ENCODE measurements at places on chromosomes 3 and 15.

- DNase-seq: no peak
These were observed 46.0 kb upstream of the SMAD6 start for GRCh38 chr15:66655997-66656396.

- DNase-seq: no peak
These were observed at the start of gene EPB42 for GRCh38 chr15:43220991-43221403. Gene EPB42, minus strand, starts transcription at chr15:43221018. Its CDS starts 193 bp downstream, at chr15:43220825.

- no peak for DNase-seq
These were observed 460.7 kb downstream of the ROBO1 start for GRCh38 chr3:79306934-79307570.

DNA sequence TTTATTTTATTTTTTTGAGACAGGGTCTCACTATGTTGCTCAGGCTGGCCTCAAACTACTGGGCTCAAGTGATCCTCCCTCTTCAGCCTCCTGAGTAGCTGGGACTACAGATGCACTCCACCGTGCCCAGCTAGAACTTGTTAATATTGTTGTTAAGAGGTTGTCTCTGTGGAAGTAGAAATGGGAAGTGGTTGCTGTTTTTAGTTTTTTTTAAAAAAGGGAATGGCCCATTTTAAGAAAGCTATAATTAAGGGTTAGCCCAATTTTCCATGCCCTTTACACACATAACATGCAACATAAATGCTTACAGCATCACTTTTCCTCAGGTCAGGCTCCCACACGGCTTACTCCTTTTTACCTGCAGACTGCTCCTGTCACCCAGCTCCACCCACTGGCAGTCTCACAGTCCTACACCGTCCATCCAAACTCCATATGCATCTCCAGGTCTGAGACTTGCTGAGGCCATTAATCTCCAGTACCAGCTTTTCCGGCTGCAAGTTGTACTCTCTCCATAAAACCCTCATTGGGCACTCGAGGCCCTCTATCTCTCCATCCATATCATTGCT lies 19.8 kb downstream of the MORC1 start:
- no peak for DNase-seq

DNA sequence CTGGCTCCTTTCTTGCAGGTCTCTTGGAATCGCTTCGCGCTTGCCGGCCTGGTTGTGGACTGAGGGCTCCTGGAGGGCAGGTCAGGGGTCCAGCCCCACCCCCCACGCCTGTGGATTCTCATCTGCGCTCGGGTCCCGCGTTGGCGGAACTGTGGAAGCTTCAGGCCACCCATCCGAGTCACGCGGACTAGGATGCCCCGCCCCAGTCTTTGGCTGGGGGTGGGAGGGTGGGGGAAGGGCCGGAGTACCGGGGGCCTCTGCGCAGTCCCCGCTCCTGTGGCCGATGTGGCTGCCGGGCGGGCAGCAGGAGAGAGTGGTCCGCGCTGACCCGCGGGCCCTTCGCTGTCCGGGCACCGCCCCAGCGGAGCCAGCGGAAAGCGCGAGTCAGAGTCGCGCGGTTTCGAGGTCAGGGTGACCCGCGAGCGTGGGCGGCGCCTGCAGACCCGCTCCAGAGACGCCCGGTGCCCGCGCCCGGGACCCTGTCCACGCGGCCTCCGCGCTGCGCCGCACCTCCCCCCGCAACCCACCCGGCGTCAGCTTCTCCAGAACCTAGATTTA lies 114.2 kb downstream of the KLF13 start:
- no peak for DNase-seq

DNA sequence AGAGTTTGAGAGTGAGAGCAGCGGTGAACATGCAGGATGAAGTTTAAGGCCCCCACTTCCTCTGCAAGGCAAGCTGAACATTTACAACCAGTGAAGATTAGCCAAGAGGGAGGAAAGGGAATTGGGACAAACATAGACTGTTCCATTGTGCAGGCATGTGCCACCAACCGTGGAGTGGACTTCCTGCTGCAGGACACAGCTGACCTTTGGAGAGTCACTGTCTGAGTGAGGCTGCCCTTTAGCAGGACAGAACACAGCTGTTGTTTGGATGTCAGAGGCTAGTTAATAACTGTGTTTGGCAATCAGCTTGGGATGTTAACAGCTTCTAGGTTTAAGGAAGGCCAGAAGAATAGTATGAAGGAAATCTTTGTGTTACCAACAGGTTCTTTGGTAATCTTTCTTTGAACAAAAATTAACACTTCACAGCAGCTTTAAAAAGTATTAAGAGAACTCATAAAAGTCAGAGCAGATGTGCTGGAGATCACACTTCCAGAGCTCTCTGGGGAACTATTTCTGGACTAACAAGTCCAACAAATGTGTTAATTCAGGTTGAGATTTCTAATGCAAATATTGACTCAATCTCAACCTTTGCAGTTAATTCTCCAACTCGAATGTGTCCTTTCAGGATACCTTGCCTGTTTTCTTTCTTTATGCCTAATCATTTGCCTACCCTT lies 31.4 kb downstream of the CTDSPL start:
- no peak for DNase-seq

- DNase-seq: peak; percentile 40
These were observed 30.0 kb downstream of the STARD5 start for GRCh38 chr15:81293728-81294515.

DNA sequence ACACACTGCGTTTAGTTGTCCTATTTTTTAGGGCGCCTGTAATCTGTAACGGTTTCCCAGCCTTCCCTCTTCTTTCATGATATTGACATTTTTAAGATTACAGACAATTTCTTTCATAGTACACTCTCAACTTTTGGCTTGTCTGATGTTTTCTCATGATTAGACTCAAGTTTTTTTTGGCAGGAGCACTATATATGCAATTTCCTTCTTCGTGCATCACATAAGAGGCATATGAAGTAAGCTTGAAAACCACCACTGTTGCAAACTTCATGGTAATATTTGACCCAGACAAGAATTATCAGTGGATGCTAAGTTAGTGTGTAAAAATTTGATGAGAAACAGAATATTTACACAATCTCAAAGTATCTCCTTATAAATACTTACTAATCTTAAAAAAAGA lies 119.2 kb upstream of the CMC1 start:
- no peak for DNase-seq

- DNase-seq: no peak
These were observed 7.3 kb upstream of the SNRK start for GRCh38 chr3:43279082-43279481.

GRCh38 chr3:67489816-67490215 lies 164.6 kb downstream of the SUCLG2 start:
- no peak for DNase-seq

GRCh38 chr3:48935530-48935929 lies 16.9 kb downstream of the ARIH2 start:
- DNase-seq: no peak

- no peak for DNase-seq
These were observed 65.9 kb downstream of the IGF2BP2 start for GRCh38 chr3:185758912-185759311.

- no peak for DNase-seq
These were observed 48.7 kb downstream of the EIF3J start for GRCh38 chr15:44585633-44586032.
